B cell (primary cell): ENCODE measurements at places on chromosomes 2 and 18. TPM values are rescaled to one million over a fixed set of nuclear protein-coding genes. Genes with fewer than 3 reads are reported as not detected.
A peak's percentile ranks its signal among the peaks of the same experiment; 100 is the strongest.

- peaks cover 37% of the 10 kb centered on the region for H3K4me1 ChIP-seq
- H3K27me3 ChIP-seq, result no peaks in the 10 kb centered on the region
- DNase-seq, result peak; percentile 74
Observed at GRCh38 chr2:42792583-42793333, at the start of gene HAAO. HAAO (minus strand) TSS chr2:42792583; CDS start chr2:42792536, 47 bp downstream.

- no peaks in the 10 kb centered on the region for H3K27me3 ChIP-seq
- DNase-seq, result no peak
- H3K36me3 ChIP-seq, result no peaks in the 10 kb centered on the region
- no peak overlapping the region for H3K27ac ChIP-seq
- H3K4me1 ChIP-seq, result no peaks in the 10 kb centered on the region
- no peak overlapping the region for H3K4me3 ChIP-seq
Observed at GRCh38 chr2:140067661-140068060, 1287.5 kb upstream of the NXPH2 start.

DNA sequence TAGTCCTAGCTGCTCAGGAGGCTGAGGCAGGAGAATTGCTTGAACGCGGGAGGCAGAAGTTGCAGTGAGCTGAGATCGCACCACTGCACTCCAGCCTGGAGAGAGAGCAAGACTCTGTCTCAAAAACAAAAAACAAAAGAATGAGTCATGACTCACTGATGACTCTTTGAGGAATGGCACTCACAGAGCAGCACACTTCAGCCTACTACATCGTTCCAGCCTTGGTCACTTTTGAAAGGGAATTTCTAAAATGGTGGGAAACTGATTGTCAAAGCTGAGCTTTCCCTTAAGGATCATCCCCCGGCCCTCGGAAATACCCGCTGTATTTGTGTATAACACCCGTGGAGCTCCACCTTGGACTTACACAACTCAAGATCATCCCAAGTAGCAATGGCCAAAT lies 217.3 kb upstream of the HS6ST1 start:
- H3K4me1 ChIP-seq, result no peaks in the 10 kb centered on the region
- H3K27ac ChIP-seq, result no peak overlapping the region
- no peaks in the 10 kb centered on the region for H3K27me3 ChIP-seq
- no peak for DNase-seq

The MYO5B gene
- total RNA-seq, result 0.24 and 0.30 TPM in 2 replicates

The REL gene
- total RNA-seq, result 283 and 297 TPM in 2 replicates

The ESPNL gene
- 1.6 and 2.2 TPM in 2 replicates for total RNA-seq

DNA sequence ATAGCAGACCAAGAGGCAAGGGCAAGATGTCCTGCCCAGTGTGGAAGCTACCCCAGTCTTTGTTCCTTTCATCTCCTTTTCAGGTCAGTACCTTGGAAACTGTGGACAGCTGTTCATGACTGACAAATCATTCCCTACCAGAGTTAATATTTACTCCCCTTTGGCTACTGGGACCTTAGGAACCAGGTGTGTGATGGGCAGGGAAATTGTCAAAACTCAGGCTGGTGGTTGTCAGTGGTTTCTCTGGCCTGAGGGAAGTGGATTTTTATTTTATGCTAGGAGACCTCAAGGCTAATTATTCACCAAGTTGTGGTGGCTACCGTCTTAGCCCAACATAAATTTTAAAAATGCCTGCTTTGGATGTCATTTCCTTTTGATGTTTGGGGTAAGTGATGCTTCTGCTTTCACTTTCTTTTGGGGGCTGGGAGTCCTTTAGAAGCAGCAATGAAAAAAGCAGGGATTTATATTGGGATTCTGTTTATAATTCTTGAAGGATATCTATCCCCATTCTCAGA lies 119.3 kb downstream of the SETBP1 start:
- peaks cover 44% of the 10 kb centered on the region for H3K4me1 ChIP-seq
- no peaks in the 10 kb centered on the region for H3K36me3 ChIP-seq
- DNase-seq, result peak; percentile 61
- no peak overlapping the region for H3K4me3 ChIP-seq
- peak overlapping the region; percentile 83 for H3K27ac ChIP-seq

GRCh38 chr2:174338147-174338605 lies 3.4 kb downstream of the SP9 start:
- H3K4me3 ChIP-seq, result no peak overlapping the region
- H3K36me3 ChIP-seq, result no peaks in the 10 kb centered on the region
- DNase-seq, result no peak
- no peak overlapping the region for H3K27ac ChIP-seq
- H3K4me1 ChIP-seq, result peaks cover 85% of the 10 kb centered on the region

DNA sequence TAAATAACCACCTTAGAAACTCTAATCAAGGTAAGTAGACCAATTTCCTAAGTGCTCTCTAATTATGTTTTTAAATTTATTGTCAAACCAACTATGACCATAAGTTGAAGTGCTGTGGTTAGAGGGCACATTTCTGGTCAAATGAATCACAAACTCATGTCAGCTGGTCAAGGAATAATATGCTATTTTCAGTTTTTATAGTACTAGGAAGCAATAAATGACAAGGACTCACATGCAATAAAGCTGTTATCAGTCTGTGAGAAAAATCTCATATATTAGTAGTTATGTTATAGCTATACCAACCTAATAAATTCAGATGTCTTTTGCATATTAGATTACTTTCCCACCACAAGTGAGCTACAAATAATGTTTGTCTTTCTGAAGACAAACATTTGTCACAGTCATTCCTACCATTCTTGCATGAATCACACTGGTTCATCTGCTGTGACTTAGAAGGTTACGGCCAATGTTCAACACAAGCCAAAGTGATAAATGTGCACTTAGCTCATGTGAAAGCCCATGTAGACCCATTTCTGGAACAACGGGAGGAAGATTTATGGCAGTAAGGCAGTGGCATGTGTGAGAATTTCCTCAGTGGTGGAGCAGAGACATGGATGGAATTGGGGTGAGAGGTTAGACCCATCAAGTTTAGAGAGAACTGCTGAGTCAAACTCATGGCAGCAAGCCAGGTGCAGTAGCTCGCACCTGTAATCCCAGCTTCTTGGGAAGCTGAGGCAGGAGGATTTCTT lies 27.4 kb upstream of the CCNYL1 start:
- no peaks in the 10 kb centered on the region for H3K27me3 ChIP-seq
- DNase-seq, result no peak
- no peaks in the 10 kb centered on the region for H3K4me1 ChIP-seq

The DSC1 gene
- not detected in 2 replicates for total RNA-seq

DNA sequence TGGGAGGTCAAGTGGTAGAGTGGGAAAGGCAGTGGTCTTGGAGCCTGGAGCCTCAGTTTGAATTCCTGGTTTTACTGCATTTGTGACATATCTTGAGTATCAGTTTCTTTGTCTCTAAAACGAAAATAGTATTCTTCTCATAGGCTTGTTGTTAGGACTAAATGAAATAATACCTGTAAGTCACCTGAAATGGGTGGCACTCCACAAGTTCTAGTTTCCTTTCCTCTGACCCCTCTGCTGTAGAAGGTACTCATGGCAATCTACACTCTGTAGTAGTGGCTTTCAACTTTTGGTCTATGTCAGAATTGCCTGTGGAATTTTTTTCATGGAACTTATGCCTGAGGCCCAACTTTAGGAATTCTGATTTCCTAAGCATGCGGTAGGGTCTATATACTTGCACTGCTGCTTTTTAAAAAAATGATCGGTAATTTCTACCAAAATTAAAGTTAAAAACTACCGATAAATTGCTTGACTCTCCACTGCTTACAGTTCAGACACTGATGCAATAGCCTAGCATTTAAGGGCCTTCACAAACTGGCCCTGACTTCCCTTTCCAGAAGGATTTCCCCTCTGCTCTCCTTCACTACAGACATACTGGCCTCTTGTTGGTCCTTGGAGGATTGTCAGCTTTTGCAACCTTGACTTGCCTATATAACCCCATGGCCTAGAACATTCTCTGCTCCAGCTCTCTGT lies 47.2 kb downstream of the PLEK start:
- peak overlapping the region; percentile 87 for H3K27ac ChIP-seq
- peak overlapping the region; percentile 50 for H3K4me3 ChIP-seq
- no peak for DNase-seq
- H3K4me1 ChIP-seq, result peaks cover 66% of the 10 kb centered on the region
- H3K27me3 ChIP-seq, result no peaks in the 10 kb centered on the region

DNA sequence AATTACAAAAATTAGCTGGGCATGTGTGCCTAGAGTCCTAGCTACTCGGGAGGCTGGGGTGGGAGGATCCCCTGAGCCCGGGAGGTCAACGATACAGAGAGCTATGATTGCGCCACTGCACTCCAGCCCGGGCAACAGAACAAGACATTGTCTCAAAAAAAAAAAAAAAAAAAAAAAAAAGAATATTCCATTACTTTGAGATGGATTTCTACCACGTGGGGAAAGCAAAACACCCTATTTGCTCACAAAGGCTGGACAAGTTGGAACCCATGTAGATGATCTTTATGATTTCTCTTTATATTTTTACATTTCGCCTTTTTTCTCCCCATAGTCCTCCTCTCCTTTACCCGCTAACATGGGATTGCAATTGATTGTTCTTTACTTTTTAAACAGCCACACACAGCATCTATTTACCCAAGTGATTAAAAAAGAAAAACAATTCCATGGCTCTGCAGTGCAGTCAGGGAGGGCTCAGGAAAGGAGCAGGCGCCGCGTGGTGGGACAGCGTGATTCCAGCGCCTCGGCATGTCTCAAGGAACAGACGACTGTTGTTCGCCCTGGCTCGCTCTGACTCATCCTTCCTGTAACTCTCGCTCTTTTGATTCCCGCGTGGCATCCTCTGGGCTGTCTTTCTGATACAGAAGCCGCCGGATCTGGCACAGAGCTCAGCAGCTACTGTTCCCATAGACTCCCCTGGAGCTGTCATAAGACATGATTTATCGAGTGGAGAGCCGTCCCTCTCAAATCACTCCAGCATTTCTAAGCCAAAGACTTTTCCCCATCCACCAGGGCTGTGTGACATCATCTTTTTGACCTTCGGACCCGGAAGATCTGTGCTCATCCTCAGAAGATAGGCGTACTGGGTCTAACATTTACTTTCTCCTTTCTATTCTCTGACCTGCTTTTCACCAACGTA lies 230.4 kb upstream of the AGAP1 start:
- H3K4me1 ChIP-seq, result no peaks in the 10 kb centered on the region
- peaks cover 1% of the 10 kb centered on the region for H3K27me3 ChIP-seq
- no peak overlapping the region for H3K27ac ChIP-seq

DNA sequence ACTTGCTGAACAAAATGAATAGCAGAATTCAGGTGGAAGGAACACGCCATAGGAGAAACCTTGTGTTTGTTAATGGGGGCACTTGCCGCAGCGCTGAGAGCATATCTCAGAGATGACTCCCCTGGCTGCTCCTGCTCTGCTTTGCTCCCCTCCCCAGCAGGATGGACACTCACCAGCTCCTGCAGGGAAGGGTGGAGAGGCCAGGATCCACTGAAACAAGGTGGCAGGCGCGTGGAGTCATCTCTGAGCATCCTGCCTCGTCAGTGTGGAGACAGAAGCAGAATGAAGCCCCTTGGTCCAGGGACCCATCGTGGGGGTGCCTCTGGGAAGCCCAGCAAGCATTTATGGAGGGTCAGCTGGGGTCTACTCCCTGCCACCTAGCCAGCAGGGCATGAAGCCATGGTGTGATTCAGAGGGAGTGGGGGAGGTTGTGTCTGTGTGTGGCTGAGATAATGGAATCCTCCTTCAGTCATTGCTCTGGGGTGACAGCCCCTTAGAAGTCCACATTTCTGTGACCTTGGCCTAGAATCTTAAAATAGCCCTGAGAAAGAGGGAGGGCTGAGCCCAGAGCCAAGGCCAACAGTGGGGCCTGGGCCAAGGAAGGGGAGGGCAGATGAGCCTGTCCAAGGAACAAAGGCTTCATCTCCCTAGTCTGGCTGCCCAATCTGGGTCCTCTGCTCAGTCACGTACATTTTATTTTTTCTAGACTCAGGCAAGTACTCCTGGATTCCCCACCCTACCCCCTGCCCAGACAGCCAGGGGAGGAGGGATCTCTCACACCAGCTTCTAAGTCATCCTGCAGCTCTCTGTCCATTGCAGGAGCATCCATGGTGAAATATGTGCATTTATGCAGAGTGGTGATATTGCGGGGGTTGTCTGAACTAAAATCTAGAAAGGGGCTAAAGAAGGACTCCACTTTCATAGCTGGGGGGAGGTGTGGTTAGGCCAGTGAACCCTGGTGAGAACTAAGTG lies 215.4 kb downstream of the ZBTB7C start:
- H3K27ac ChIP-seq, result no peak overlapping the region
- H3K27me3 ChIP-seq, result no peaks in the 10 kb centered on the region
- DNase-seq, result no peak
- no peaks in the 10 kb centered on the region for H3K36me3 ChIP-seq
